ENCODE measurements at places on chromosomes 3 and 15.
A peak's percentile ranks its signal among the peaks of the same experiment; 100 is the strongest.

- peak; percentile 10 for DNase-seq
Observed at GRCh38 chr15:85116925-85117646, 135.4 kb downstream of the PDE8A start.

GRCh38 chr3:173403376-173403775, 5.8 kb downstream of the NLGN1 start:
- no peak for DNase-seq

DNA sequence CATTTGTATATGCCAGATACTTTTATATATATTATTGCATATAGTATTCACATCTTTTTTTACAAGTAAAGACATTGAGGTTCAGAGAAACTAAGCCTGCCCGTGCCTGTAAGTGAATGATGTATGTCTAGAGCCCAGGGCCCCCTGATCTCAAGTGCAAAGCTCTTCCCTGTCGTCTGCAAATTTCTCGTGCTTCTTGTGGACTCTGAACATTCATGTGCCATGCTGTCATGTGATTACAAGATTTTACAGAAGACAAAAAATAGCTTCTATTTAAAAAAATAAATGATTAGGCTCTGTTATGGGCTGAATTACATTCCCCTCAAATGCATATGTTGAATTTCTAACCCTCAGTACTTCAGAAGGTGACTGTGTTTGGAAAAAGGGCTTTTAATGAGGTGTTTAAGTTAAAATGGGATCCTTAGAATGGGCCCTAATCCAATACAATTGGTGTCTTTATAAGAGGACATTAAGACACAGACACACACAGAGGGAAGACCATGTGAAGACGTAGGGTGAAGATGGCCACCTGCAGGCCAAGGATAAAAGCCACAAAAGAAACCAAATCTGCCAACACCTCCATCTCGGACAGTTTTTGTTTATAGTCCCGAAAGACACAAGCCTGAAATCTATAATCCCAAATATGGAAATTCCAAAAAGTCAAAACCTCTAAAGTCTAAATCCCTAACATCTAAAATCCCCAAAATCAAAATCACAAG, 3.9 kb upstream of the MASP1 start:
- no peak for DNase-seq

- DNase-seq: no peak
Observed at GRCh38 chr3:58776231-58776630, 109.7 kb upstream of the FAM3D start.

GRCh38 chr3:40829876-40830275, 305.1 kb downstream of the ZNF621 start:
- DNase-seq: no peak

DNA sequence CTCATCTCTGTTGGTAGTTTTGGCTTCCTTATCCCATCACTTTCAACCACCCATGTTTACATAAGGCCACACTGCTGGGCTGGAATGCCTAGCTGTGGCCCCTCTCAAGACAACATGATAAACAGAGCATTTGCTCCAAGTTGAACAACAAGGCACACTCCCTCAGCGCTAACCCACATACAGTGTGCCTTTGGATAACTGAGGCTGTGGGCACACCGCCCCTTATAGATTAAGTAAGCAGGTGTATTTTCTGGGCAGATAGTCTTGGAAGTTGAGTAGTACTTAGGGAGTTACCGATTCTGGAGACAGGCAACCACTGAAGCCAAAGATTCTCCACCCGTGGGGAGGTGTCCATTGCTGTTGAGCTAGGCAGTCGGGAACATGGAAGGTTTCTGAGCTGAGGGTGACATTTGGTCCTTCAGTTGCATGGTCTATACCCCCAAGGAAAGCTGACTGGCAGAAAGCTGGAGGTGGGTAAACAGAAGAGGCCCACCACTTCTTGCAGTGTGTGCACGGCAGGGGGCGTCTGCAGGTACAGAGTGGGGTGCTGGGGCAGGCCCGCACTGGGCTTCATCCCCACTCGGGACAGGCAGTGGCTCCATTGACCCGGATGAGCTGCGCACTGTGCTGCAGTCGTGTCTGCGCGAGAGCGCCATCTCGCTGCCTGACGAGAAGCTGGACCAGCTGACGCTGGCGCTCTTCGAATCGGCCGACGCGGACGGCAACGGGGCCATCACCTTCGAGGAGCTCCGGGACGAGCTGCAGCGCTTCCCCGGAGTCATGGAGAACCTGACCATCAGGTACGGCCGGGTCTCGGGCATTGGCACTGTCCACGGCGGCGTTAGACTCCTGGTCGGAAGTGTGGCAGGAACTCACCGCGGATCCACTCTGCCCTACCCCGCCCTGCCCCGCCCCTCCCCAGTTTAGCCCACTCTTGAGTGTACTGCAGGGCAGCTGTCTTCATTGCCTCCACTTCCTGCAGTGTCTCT, 16.8 kb downstream of the NOX5 start:
- DNase-seq: peak; percentile 47

DNA sequence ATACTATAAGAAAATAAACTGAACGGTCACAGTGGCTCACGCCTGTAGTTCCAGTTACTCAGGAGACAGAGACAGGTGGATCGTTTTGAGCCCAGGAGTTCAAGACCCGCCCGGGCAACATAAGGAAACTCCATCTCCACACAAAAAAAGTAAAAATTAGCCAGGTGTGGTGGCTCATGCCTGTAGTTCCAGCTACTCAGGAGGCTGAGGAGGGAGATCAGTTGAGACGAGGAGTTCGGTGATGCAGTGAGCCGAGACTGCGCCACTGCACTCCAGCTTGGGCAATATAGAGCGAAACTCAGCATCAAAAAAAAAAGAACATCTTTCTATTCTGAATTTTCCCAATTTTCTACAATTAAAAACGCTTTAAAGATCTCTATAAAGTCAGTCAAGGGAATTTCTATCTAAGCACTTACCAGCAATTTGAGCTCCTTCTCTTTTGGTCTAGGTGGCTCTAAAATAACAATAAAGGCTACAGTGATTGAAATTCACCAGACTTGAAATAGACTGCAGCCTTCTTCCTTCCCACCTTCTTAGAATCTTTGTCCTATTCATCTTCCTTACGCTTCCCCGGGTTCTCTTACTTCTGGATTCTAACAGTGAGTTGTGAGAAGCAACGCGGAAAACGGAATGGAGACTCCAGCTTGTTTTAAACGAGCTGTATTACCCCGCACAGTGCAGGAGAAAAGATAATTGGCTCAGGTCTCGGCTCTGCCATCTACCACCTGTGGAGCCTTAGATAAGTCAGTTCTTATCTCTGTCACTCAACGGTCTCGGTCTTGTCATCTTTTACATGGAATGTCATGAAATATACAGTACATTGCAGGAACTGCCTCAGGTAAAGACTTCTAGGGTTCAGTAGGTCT, 812 bp upstream of the SEC62 start:
- DNase-seq: no peak

- no peak for DNase-seq
Observed at GRCh38 chr3:42894698-42895579, 11.0 kb upstream of the ZNF662 start.

DNA sequence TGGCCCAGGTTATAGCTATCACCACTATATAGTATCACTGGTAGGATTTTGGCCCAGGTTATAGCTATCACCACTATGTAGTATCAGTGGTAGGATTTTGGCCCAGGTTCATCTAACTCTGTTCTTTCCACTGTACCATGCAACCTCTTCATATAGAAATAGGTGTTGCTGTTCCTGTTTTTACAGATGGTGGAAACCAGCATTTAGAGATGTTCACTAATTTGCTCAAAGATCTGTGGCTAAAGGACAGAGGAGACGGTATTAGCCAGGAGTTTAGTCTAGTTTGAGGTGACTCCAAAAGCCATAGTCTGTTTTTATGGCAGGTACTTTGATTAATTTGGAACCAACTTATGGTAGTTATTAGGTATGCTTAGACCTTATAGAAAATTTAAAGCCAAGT, 3.1 kb downstream of the LRCH3 start:
- no peak for DNase-seq

GRCh38 chr15:77851691-77852090, 219.0 kb upstream of the LINGO1 start:
- no peak for DNase-seq

GRCh38 chr3:69409831-69410230, 23.9 kb upstream of the FRMD4B start:
- DNase-seq: no peak

- no peak for DNase-seq
Observed at GRCh38 chr15:63532307-63532744, 27.9 kb downstream of the USP3 start.

GRCh38 chr3:105365391-105366325, 1.1 kb upstream of the ALCAM start:
- DNase-seq: no peak

DNA sequence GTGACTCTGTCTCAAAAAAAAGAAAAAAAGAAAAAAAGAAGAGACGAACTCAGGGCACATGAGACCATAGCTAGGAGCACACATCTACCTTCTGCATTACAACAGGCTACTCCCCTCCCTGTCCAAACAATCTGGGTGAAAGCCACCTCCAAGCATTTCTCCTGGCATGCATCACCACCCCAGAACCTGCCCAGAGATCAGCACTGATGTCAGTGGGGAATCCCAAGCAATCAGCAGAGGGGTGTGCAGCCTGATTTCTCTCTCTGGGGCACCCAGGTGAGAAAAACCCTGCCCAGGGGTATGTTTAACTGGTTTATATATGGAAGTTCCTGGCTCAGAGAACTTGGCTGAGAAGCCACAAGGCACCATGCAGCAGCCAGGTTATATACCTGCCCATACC, 59.4 kb downstream of the CDC25A start:
- no peak for DNase-seq

GRCh38 chr15:57611938-57612337, 20.2 kb downstream of the MYZAP start:
- DNase-seq: no peak

DNA sequence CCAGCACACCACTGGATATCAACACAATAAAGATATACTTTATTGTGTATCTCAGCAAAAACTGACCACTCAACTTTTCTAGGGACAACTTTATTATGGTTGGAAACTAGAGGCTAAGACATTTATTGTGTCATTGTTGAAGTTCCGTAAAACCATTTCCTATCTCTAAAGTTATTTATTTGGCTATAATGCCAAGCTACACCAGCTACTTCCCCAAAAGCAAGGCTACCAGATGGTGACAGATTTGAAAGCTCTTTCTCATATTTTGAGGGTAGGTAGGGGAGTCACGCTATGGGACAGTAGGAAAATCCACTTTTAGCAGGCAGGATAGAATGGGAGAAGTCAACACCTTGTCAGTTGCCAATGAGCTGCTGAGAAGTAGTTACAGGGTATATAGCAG, 834.6 kb upstream of the CFAP20DC start:
- DNase-seq: no peak

- no peak for DNase-seq
Observed at GRCh38 chr3:12416731-12417130, 67.5 kb upstream of the TSEN2 start.

DNA sequence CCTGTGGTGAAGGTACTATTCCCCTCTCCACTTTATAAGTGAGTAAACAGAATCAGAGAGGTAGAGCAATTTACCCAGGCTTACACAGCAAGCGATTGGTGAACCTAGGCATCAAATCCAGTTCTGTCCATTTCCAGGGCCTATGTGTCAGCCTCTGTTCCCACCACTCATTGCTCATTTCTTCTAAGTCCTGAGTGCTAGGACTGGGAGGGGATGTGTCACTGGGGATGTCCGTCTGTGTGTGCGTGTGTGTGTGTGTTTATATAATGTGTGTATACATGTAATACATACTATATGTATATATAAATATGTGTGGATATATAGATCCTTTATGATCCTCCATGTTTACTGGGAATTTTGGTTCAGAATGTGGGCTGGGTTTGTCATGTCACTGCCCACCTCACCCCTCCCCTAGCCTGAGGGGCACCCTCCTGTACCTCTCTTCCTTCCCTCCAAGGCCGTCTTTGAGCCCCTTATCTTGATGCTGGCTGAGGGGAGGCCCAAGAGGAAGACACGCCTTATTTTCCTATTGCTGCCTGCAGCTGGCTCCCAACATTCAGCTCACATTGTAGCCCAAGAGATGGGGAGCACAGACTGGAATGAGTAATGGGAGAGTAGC, 2.1 kb downstream of the TMEM43 start:
- DNase-seq: no peak

DNA sequence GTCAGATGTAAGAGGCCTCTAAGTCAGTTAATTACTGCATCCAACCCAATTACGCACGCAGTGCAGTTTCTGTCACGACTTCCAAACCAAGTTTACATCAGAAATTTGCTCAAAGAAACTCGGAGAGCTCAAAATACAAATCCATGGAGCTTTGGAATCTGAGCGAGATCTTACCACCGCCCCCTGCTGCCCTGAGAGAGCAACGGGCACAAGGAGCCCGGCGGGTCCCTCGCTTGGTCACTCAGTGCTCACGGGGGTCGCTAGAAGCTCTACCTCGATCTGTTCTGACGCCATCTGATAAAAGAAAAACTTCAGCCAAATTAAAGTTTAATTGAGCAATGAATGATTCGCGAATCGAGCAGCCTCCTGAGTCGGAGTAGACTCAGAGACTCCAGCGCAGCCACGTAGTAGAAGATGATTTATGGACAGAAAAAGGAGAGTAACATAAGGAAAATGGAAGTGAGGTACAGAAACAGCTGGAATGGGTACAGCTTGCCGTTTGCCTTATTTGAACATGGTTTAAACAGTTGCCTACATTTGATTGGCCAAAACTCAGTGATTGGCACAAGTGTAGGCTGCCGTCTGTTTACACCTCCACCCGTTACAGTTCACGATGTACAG, 232.7 kb upstream of the ATP10A start:
- DNase-seq: no peak

- DNase-seq: no peak
Observed at GRCh38 chr3:116039651-116039985, 405.7 kb downstream of the LSAMP start.

DNA sequence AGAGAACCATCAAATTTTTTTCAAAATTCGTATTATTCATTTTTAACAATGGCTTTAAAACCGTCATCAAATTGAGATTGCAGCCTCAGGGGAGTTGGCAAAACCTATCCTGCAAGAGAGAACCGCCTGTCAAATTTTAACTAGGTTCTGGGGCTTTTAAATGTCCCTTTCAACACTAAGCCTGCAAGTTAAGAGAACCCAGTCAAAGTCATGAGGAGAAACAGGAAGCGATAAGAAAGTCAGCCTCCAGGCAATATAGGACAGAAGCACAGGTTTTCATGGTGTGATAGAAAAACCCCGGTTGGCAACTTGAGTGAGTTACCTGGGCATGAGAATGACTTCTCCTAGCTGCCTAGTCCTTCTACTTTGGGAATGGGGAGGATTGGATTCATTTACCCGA, 59.8 kb downstream of the CPNE4 start:
- no peak for DNase-seq
